ENCODE measurements at places on chromosomes 11 and 22. TPM values are rescaled to one million over a fixed set of nuclear protein-coding genes. Genes with fewer than 3 reads are reported as not detected.

GRCh38 chr22:17152340-17152739, 6.7 kb downstream of the HDHD5 start:
- no peaks in the 10 kb centered on the region for H3K27me3 ChIP-seq
- H3K27ac ChIP-seq: no peak overlapping the region
- H3K4me1 ChIP-seq: peaks cover 34% of the 10 kb centered on the region
- peaks cover 22% of the 10 kb centered on the region for H3K36me3 ChIP-seq

DNA sequence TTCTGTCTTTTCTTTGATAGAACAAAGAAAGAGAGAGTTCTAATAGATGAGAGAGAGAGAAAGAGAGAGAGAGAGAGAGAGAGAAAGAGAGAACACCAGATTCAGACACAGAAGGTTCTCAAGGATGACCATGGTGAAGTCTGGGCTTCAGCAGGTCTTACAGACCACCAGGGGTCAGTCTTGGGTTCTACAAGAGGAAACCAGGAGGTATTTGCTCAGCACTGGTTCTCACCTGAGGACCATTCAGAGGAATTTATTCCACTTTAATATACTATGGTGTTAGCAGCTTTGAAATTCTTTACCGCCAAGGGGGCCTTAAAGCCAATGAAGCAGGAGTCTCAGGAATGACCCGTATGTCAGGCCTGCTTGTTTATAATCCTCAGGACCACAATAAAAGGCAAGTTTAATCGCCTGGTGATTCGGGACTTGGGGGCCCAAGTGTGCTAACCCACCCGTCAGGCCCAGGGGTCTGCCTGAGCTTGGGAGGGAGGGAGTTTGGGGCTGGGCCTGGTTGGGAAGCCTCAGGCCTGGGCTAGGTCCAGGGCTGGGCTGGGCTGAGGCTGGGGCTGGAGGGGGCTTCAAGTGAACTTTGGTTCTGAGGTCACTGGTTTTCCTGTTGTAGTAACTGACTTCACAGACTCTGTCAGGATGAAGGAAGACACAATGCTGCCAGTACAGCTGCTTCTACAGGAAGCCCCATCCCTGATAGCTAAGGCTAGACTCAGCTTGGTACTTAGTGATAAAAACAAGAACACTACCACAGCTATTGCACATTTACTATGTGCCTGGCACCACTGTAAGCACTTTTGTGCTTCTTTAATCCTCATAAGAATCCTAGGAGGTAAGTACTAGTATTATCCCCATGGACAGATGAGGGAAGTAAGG, 179.2 kb upstream of the ZBED5 start:
- peaks cover 3% of the 10 kb centered on the region for H3K4me1 ChIP-seq
- H3K4me3 ChIP-seq: no peak overlapping the region
- H3K27ac ChIP-seq: peak overlapping the region; percentile 6
- DNase-seq: peak; percentile 60

DNA sequence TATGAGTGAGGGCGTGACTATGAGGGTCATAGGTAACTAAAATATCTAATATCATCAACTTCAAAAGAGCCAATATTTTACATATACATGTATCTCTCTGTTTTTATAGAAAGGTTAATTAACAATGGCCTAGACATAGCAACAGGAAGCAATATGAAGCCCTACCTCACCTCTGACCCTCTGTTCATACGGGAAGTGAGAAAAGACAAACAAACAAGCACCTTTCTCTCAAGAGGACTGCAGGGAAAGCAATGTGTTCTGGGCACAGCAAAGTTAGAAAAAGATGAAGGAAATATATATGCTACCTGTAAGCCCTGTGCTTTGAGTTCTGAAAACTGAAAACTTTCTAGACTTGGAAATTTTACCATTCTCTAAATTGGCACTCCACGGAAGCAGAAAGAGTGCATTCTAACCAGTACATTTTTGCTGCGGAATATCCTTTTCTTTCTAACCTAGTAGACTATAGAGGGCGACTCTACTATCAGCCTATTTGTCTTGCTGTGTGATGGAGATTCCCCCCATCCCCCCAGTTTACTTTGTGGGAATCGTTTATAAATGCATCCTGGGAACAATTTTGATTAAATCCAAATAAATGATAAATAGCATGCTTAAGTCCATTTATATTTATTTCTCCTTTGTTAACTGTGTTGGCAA, 830.4 kb upstream of the FAT3 start:
- no peaks in the 10 kb centered on the region for H3K36me3 ChIP-seq
- no peak for DNase-seq
- H3K4me3 ChIP-seq: no peak overlapping the region
- H3K4me1 ChIP-seq: no peaks in the 10 kb centered on the region
- no peaks in the 10 kb centered on the region for H3K27me3 ChIP-seq
- no peak overlapping the region for H3K27ac ChIP-seq

ZDHHC8 gene
- 57.9 TPM for total RNA-seq

EFCAB6 gene
- total RNA-seq: 0.20 TPM

RIMBP3B gene
- 1.1 TPM for total RNA-seq

DNA sequence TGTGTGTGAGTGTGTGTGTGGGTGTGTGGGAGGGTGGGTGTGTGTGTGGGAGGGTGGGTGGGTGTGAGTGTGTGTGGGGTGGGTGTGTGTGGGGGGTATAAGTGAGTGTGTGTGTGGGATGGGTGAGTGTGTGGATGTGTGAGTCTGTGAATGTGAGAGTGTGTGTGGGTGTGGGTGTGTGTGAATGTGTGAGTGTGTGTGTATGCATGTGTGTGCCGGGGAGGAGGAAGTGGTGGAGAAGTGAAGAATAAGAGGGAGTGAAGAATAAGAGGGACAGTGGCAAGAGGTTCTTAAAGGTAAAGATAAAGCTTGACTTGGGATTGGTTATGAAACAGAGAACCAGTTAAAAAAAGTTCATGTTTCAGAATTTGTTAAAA, 54.0 kb downstream of the PRR5L start:
- peaks cover 18% of the 10 kb centered on the region for H3K27me3 ChIP-seq
- H3K36me3 ChIP-seq: peaks cover 2% of the 10 kb centered on the region
- no peak overlapping the region for H3K4me3 ChIP-seq
- H3K4me1 ChIP-seq: peaks cover 37% of the 10 kb centered on the region
- DNase-seq: peak; percentile 13

DNA sequence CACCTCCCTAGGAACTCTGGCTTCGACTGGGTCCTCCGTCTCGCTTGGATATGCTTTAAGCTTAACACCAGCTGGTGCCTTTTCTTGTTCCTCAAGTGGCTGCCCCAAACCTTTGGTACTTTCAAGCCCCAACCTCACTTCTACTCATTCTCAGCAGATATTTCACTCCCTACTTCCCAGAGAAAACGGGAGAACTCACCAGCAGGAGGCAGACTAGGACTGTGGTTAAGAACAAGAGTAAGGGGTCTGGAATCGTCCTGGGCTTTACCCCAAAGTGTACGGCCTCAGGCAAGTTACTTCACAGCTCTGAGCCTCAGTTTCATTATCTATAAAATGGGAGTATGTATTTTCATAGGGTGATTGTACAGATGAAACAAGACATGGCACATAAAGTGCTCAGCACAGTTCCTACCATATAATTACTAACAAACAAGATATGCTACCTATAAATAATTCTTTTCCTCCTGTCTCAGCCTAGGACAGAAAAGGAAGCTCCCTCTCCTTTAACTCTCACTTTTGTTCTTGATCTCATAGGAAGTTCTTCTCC, 37.8 kb downstream of the PAMR1 start:
- H3K4me1 ChIP-seq: no peaks in the 10 kb centered on the region
- H3K27me3 ChIP-seq: peaks cover 19% of the 10 kb centered on the region
- DNase-seq: no peak
- no peak overlapping the region for H3K27ac ChIP-seq
- no peak overlapping the region for H3K4me3 ChIP-seq
- H3K36me3 ChIP-seq: no peaks in the 10 kb centered on the region

DNA sequence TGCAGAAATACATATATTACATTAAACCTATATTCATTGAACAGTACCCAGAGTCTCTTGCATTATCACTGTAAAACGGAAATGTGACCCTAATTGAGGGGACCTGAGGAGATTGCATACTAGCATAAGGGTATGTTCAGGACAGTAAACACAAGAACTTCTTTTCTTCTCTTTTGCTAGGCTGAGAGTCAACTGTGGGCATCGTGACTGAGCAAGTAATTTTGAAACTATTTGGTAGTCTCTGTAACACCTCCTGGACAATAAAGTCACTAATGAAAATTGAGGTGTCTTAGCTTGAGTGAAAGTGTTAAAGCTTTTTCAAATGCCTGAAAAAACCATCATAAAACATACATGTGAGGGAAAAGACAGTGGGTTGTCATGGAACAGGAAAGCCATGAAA, 90.9 kb downstream of the PDHX start:
- no peak for DNase-seq
- H3K36me3 ChIP-seq: peaks cover 1% of the 10 kb centered on the region
- H3K4me3 ChIP-seq: no peak overlapping the region
- H3K4me1 ChIP-seq: peaks cover 22% of the 10 kb centered on the region

DNA sequence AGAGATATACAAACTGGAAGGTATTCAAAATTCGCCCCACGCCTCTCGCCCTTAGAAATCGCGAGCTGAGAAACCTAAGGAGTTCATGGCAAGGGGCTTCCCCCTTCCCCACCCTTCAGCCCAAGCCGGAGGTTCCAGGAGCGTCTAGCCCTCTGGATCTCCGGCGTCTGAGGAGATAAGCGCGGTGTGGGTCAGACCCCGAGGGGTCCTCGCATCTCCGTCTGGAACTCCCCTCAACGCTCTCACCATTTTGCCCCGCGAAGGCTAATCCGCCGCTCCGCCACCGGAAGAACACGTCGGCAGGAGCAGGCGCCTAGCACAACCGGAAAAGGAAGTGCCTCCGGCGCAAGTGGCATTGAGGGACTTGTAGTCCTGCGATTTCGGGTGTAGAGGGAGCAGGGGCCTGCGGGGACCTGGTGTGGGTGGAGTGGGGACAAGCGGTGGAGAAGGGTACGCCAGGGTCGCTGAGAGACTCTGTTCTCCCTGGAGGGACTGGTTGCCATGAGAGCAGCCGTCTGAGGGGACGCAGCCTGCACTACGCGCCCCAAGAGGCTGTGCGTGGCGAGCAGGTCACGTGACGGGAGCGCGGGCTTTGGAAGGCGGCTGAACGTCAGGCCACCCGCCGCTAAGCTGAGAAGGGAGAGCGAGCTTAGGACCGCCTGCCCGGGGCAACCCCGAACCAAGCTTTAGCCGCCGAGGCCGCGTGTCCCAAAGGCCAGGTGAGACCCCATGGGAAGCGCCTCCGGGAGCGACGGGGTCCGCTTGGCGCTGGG, at the start of the genes FEN1 and TMEM258:
TSS of gene FEN1 (plus strand) at position 602 of the 773 bp plus-strand sequence. CDS start 2,451 bp downstream, outside the sequence.
TSS of gene TMEM258 (minus strand) at position 290 of the 773 bp plus-strand sequence. CDS start at position 249, 41 bp downstream.
- H3K4me3 ChIP-seq: peak within 1 kb of the TSS; percentile 85
- peak within 1 kb of the TSS; percentile 98 for H3K27ac ChIP-seq
- H3K27me3 ChIP-seq: no peaks in the 10 kb centered on the region
- peaks cover 49% of the 10 kb centered on the region for H3K4me1 ChIP-seq

CEP164 gene
- total RNA-seq: 44.2 TPM

All from activated CD4-positive, alpha-beta T cell treated with anti-CD3 and anti-CD28 coated beads, Interleukin-2, amount 10 ng/mL, durations not matched to agents 7 days and 5 days (primary cell).